Activated CD4-positive, alpha-beta memory T cell treated with anti-CD3 and anti-CD28 coated beads for 36 hours (primary cell): ENCODE measurements at places on chromosomes 1 and 21.

- DNase-seq: peak; percentile 32
Measured at GRCh38 chr1:228083871-228084278, 1.4 kb downstream of the ARF1 start.

GRCh38 chr1:208967334-208967733 is 616.2 kb upstream of the CAMK1G start:
- DNase-seq: no peak

DNA sequence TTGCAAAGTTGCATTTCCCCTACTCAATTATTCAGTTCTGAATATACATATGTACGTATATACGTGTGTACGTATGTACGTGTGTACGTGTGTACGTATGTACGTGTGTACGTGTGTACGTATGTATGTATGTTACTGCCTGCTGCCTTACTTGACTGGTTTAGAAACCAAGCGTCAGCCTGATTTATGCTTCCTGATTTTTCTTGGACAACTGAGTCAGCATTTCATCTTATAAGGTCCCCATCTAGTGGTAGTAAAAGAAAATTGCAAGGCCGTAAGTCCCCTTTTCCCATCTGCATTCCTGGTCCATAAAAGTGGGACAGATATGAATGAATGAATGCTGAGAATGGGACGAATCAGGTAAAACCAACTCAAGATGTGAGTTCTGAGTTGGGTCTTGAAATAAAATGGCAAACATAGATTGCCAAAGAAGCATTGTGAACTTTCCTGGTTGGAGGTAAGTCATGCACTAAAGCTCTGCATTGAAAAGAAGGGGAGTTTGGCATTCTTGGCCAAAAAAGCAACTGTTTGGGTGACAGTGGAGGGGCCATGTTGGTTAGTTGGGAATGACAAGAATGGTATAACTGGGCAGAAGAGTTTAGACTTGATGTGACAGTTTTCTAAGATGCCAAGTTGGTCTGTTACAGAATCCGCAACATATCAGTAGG is 76.4 kb upstream of the DNAH14 start:
- DNase-seq: no peak

DNA sequence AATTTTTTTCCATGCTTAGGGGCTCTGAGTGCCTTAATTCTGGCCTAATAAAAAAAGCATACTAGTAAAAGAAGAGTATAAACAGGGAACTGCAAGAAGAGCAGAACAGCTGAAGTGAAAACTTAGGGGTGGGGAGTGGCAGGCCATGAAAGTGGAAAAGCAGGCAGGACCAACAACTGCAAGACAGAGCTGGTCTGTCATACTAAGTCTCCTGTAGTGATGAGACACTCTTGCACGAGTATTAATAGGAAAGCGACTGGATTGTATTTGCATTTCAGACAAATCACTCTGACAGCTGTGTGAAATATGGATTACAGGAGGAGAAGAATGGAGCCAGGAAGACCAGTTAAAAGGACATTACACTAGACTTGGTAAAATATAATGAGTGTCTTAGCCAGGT is 449.9 kb downstream of the NUF2 start:
- DNase-seq: no peak

DNA sequence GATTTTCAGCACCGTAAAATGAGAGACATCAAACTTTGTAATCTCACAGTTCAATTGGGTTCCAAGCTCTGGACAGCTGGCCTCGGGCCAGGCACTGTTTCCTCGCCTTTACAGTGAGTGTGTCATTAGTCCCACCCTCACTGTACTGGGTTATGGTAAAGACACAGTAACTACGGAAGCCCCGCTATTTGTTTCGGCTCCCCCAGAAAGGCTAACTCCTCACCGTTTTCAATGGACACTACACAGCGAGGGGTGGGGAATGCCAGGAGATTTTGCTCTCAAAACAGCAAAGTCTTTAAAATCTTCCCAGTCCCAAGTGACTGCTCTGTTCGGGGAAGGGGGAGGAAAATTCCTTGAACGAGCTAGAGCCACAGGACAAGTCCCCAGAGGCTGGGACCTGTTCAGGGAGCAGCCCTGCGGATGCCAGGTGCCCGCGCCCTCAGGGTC is 757 bp upstream of the SPSB1 start:
- no peak for DNase-seq

- DNase-seq: no peak
Measured at GRCh38 chr21:43767984-43768867, 7.9 kb downstream of the CSTB start.

GRCh38 chr1:194309269-194309668 is 1122.9 kb upstream of the B3GALT2 start:
- no peak for DNase-seq

GRCh38 chr1:27099135-27099586 is 55.8 kb downstream of the SLC9A1 start:
- no peak for DNase-seq

DNA sequence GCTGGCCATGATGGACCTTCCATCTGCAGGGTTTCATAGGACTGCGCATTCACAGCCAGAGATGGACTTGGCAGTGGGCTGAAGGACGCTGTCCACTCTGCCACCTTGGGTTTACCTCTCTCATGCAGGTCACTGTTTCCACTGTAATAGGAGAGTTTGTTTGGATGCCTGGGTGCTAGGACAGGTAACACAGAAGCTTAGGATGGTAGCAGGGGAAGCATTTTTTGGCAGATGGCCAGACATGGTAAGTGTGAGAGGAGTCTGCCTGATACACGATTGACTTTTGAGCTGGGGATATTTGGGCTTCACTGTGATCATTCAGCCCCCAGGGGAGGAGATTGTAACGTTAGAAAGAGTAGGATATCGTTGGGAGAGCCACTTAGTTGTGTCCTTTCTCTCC is 11.8 kb downstream of the PSEN2 start:
- DNase-seq: peak; percentile 39

- no peak for DNase-seq
Measured at GRCh38 chr21:45941717-45942546, 39.6 kb upstream of the COL6A1 start.

DNA sequence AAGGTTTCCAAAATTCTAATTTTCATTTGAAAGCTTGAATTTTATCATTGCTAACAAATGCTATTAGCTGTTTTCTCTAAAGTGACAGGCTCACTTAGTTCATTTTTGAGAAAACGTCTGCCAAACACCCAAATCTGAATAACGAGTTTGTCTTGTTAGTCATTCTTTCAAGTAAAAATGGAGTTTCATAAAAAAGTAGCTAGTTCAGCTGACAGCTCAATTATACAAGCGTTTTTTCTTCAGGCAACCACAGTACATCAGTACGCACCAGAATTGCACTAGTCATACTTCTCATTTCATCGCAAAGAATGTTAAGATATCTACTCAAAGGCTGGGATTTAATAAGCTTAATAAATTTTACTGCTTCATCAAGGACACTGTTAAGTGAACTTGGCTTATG is 72.3 kb upstream of the SLFNL1 start:
- no peak for DNase-seq

DNA sequence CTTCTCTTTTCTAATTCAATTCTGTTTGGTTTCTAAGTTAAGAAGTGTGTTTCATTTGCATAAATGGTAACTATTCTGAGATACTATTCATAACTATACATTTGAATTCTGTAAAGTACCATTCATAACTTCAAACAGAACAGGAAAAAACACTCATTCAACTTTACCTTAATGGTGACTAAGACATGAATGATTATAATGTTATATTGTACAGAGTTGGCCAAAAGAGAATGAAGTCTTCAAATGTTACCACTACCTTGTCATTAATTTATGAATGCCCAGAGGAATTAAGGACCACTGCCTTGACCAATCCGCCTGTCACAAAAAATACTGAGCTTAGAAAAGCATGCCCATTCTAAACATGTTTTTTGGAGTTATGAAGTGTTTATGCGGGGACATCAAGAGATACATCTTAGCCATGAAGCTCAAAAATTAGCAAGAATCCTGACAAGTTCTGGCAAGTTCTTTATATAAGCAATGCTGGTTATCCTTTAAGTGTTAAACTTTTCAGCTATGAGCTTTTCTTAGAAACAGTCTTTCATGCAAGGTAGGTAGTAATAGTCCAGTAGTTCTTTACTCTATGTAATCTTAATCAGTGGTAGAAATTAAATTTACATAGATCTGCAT is 7.9 kb downstream of the WASF2 start:
- DNase-seq: no peak

GRCh38 chr1:20223551-20224419 is 37.5 kb upstream of the PLA2G2C start:
- no peak for DNase-seq

GRCh38 chr21:27425172-27425571 is 458.3 kb upstream of the ADAMTS5 start:
- DNase-seq: no peak

DNA sequence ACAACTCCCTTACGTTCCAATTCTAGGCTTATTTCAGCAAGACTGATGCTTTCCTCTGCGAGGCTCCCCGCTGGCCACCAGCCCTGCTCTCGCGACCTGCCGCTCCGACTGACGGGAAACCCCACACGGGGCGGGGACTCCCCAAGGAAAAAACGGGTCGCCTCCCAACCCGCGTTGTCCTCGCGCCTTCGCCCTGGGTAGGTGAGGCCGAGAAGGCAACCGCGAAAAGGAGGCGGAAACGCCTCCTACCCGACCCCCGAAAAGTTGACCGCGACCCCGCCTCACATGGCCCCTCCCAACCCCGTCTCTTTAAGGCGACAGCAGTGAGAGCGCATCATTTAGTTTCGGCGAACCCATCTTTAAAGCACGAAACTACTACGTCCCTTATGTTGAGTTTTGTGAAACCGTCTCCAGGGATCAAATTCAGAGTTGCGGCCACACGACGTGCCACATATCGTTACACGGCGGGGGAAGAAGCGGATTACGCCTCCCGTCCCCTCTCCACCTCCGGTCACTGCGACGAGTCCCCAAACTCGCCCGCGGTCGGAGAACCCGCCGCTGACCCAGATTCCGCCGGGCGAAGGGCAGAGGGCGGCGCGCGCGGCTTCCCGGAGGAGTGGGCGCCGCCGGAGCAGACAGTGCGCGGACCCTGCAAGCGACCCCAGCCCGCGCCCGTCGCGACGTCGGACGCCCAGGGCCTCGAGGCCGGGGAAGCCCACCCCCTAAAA is 1.2 kb downstream of the ANP32E start:
- DNase-seq: peak; percentile 95

- DNase-seq: no peak
Measured at GRCh38 chr1:98967122-98967521, 37.5 kb downstream of the PLPPR5 start.
